Stimulated activated naive CD4-positive, alpha-beta T cell (primary cell): ENCODE measurements at places on chromosomes 16 and 17.
A peak's percentile ranks its signal among the peaks of the same experiment; 100 is the strongest.

- DNase-seq, result peak; percentile 31
Measured at GRCh38 chr17:77846531-77847085, 111.9 kb upstream of the TNRC6C start.

GRCh38 chr17:28334171-28334570 lies 1.1 kb downstream of the IFT20 start:
- DNase-seq, result no peak

GRCh38 chr16:89216315-89217137 lies 977 bp upstream of the ZNF778 start:
- peak; percentile 78 for DNase-seq

DNA sequence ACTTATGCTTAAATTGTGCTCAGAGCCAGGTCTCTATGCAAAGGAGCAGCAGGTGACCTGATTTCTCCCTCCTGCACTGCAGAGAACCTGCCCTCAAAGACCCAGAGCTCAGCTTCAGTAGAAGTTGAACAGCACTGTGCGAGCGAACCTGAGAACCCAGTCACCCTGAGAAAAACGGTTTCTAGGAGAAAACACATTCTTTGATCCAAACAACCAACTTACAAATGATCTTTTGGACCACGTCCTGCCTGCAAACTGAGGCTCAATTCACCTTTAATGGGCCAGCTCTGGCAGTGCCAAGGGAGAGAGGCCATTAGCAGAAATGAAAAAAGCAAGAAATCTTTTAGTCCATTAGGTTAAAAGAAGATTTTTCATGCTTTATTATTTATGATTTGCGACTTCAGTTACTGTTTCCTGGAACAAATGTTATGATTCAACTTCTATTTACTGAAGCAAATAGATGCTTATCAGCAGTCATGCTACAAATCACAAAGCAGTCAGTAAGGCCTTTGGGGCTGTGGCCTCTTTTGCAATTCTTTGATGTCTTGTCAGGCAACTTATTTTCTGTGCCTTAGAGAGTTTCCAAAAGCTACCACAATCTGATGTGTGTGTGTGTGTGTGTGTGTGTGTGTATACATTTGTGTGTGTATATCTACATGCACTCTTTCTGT lies 65.7 kb upstream of the LRRC37A3 start:
- peak; percentile 69 for DNase-seq

- no peak for DNase-seq
Measured at GRCh38 chr17:17906418-17907215, 65.6 kb downstream of the TOM1L2 start.

DNA sequence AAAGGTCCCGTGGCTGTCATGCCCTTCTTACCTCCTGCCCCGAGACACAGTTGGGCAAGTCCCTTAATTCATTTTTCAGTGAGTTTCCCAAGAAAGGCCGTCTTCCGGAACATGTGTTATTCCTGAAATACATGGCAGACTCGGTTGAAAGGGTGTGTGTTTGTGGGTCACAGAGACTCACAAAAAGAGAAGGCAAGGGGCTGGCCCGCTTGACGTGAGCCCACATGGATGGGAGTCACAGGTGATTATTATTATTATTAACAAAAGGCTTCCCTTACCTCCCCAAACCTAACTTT lies 34.1 kb upstream of the CCR7 start:
- DNase-seq, result no peak

GRCh38 chr17:75566416-75566815 lies 21.2 kb upstream of the MYO15B start:
- no peak for DNase-seq
